Stomach (tissue), 19 donors: ENCODE measurements at places on chromosomes 5 and 9. TPM values are rescaled to one million over a fixed set of nuclear protein-coding genes. Genes with fewer than 3 reads are reported as not detected.

GRCh38 chr5:79269733-79270166 lies 33.8 kb downstream of the JMY start:
- no peaks in the 10 kb centered on the region for H3K4me1 ChIP-seq
- H3K4me3 ChIP-seq = no peak overlapping the region
- no peak overlapping the region for H3K27ac ChIP-seq
- no peaks in the 10 kb centered on the region for H3K27me3 ChIP-seq
- DNase-seq = no peak
- H3K36me3 ChIP-seq = no peaks in the 10 kb centered on the region

MYOZ3 gene
- total RNA-seq = not detected

FOXD1 gene
- 0.18 TPM for total RNA-seq

TLE1 gene
- 57.2 TPM for total RNA-seq
